ENCODE measurements at places on chromosomes 7 and 10.
A peak's percentile ranks its signal among the peaks of the same experiment; 100 is the strongest.

- no peak for DNase-seq
Observed at GRCh38 chr7:47370461-47371042, 211.4 kb downstream of the TNS3 start.

- DNase-seq: no peak
Observed at GRCh38 chr7:11021468-11021867, 47.8 kb downstream of the PHF14 start.

GRCh38 chr10:117616179-117616578 lies 73.6 kb downstream of the EMX2 start:
- no peak for DNase-seq

GRCh38 chr10:75014516-75015230 lies 96.8 kb upstream of the SAMD8 start:
- DNase-seq: peak; percentile 36

GRCh38 chr10:101331956-101332355 lies 22.0 kb upstream of the BTRC start:
- DNase-seq: no peak
